ENCODE measurements at places on chromosomes 1 and 21.

- no peak for DNase-seq
Measured at GRCh38 chr1:5744911-5745799, 247.1 kb downstream of the NPHP4 start.

GRCh38 chr1:3027611-3028371, 6.5 kb downstream of the ACTRT2 start:
- DNase-seq, result no peak

DNA sequence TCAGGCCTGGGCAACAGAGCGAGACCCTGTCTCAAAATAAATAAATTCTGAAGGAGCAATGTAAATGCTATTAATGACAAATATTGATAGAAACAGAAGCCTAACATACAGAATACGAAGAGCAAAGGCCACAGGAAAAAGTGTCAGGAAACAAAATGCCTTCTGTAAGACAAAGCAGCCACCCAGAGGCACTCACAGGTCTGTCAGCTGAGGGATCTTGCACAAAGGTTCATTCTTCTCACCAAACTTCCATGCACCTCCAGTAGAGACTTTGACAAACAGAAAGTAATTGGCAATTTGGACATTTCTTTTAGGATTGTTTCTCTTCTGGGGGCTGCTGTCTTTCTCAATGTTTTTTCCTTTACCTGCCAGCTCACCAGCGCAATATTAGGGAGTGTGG, 1.2 kb upstream of the ALDH9A1 start:
- DNase-seq, result no peak

- DNase-seq, result no peak
Measured at GRCh38 chr1:198772626-198773025, 133.8 kb downstream of the PTPRC start.

GRCh38 chr1:230350208-230350921, 75.8 kb downstream of the PGBD5 start:
- DNase-seq, result no peak

DNA sequence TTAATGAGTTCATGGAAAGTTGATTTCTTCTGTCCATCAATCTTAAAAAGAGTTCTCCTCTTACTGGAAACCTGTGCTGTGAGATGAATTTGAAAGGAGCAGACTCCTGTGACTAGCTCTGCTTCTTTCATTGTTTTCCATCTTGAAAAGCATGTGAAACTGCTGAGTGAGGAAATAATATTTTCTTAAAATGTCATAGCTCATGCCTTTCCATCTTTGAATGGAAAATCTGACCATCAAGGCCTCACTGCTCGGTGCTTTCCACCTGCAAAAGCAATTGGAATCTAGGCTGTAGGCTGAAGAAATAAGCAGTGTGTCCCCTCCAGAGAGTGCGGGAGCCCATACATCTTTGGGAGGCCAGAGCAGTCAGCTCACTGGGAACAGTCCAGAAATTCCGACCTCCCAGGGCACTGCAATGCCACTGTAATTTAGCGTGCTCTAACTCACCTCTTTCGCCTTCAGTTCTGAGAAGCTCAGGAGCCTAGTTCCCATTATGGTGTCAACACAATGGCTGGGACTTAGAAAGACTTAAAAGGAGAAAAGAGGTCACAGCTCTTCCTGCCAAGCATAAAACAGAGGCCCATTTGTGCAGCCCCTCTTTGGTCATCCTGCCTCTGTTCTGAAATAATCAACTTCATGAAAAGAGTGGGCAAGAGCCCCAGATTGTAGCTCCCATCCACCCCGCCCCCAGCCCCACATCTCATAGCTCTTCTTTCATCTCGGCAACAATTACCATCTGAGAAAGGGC, 50.4 kb upstream of the F3 start:
- DNase-seq, result no peak

DNA sequence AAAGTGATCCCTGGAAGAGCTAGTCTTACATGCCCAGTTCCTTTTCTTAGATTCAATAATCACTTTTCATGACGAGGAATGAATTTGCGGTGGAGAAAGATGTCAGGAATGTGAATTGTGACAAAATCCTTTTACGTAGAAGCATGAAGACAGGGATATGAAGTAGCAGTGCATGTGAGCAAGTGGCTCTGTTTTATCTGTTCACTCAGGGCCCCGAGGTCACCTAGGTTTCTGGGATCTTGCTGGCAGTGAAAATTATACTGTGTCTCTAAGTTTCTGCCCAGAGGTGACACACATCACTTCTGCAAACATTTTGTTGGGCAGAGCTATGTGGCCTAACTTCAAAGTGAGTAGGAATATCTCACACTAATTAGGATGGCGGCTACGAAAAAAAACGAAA, 79.3 kb downstream of the USP25 start:
- DNase-seq, result no peak

- peak; percentile 83 for DNase-seq
Measured at GRCh38 chr21:41207401-41208375, 39.7 kb downstream of the BACE2 start.
